Non-pigmented ciliary epithelial cell (primary cell): ENCODE measurements at places on chromosomes 5 and 9.

DNA sequence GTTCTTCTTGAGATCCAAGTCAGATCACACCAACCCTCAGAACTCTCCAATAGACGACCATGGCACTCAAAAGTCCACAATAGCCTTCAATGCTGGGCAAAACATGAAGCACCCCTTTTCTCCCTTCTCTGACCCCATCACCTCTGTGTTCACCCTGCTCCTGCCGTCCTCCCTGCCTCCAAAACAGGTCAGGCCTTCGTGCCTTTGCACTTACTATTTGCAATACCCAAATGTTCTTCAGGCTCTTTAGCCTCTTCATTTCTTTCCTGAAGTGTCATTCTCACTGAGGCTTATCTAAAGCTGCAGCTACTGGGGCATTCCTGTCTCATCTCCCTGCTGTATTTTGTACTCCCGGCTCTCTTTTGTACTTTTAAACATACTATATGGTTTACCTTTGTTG lies 2.0 kb upstream of the ROPN1L start:
- DNase-seq: no peak

DNA sequence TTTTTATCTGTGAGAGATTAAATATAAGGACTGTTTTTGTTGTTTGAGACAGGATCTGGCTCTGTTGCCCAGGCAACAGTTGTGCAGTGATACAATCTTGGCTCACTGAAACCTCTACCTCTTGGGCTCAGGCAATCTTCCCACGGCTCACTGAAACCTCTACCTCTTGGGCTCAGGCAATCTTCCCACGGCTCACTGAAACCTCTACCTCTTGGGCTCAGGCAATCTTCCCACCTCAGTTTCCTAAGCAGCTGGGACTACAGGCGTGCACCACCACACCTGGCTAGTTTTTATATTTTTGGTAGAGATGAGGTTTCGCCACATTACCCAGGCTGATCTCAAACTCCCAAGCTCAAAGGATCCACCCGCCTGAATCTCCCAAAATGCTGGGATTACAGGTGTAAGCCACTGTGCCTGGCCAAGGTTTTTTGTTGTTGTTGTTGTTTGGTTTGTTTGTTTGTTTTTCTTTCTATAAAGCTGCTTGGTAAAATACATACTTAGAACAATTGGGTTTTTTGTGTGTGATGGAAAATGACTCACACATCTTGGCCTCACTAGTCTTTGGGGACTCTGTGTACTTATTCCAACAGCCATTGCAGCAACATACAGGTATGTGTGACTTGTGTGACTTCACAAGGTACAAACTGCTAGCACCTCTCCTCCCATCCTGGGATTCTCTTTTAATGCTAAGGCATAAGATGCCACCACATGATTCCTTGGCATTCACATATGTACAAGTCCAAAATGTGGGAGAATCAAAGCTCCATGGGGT lies 36.5 kb upstream of the RASA1 start:
- DNase-seq: no peak

- DNase-seq: no peak
Measured at GRCh38 chr5:68661237-68661636, 432.6 kb upstream of the SLC30A5 start.

- no peak for DNase-seq
Measured at GRCh38 chr9:133948561-133949485, 43.3 kb downstream of the VAV2 start.

GRCh38 chr5:128905568-128906110 lies 59.6 kb upstream of the SLC27A6 start:
- DNase-seq: peak; percentile 45

- no peak for DNase-seq
Measured at GRCh38 chr5:64505769-64506566, at the start of gene RGS7BP. Gene RGS7BP, plus strand, starts transcription at chr5:64506015. Its CDS starts 610 bp downstream, at chr5:64506625.

DNA sequence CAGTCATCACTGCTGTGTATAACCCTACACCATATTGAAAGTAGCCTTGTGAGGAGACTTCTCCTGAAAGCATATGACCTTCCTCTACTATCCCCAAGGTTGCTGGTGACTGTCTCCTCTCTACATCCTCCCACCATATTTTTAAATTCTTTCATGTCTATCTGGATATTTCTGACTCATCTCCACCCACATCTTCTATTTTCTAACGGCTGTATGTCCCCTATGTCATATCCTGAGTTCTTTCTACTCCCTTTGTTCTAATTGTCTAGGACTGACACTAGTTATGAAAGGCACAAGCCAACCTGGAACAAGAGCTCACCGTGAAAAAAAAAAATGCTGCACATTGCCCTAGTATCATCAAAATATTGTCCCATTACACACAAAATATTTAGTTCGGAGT lies 218.3 kb upstream of the ZNF462 start:
- no peak for DNase-seq

DNA sequence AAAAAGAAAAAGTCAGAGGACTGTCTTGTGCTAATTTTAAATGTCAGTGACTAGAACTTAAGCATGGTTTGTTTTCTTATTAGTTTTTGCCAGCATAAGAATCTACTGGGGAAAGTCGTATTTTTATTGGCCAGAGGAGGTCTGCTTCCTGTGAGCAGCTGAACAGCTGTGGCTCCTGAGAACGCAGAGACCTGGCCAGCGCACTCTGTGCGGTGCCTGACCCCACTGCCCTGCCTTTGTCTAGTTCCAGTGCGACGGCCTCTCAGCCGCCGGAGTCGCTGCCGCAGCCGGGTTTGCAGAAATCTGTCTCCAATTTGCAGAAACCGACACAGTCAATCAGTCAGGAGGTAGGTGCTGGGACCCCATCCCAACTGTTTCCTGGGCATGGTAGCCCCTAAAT lies 42.5 kb downstream of the PRRC2B start:
- DNase-seq: no peak

- no peak for DNase-seq
Measured at GRCh38 chr5:85388770-85389169, 1004.1 kb upstream of the EDIL3 start.

DNA sequence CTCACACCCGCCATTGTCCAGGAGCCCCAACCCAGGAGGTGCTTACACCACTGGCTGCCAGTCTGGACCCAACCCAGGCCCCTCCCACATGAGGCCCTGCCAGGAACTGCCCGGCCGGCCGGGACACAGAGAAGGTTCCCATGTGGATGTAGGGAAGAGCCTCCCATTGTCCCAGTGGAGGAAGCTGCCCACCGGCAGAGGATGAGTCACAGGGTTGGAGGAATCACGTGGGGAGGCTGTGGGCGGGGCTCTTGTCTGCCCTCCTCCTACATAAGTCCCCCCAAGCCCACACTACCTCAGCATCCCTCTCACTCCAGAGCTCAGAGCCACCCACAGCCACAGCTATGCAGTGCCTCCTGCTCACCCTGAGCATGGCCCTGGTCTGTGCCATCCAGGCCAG lies 26.1 kb downstream of the PAEP start:
- DNase-seq: no peak

DNA sequence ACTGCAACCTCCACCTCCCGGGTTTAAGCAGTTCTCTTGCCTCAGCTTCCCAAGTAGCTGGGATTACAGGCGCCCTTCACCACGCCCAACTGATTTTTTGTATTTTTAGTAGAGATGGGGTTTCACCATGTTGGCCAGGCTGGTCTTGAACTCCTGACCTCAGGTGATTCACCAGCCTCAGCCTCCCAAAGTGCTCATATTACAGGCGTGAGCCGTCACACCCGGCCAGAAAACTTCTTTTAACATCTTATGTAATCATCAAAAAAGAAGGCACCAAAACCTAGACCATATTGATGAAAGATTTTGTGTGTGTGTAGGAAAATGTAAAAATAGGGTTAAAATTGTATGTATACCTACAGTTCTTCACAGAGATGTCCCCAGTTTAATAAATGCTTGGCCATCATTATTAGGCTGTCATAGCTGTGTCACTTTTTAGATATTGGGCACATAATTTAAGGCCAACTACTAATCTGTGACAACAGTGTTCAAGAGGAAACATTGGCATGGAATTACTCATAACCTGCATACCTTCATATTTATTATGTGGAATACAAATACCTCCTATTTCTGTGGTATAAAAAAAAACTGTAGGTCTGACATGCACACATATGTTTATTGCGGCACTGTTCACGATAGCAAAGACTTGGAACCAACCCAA lies 44.4 kb downstream of the RAD50 start:
- no peak for DNase-seq

DNA sequence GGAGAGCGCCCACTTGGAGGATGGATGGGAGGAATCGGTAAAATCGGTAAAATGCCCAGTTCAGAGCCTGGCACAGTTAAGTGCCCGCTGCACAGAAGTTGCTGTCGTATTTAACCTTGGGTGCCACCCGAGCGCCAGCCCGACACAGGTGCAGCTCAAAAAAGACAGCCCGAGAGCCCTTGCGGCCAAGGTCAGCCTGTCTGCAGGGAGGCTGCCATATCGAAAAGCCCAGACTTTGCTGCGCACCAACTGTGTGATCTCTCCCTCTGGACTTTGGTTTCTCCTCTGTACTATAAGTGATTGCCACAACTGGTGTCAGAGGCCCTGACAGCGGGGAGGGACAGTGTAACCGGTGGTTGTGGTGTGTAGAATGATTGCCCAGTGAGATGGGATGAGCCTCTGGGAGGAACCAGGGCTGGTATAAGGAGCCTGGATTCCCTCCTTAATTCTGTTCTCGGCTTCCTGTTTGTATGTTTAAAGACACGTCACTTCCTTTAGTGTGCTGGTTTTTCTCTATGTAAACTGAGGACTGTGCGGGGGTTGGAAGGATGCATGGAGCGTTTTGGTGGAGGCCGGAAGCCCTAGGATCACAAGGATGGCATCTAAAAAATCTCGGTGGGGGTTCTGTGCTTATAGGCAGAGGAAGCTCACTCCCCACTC lies 792 bp downstream of the NTMT1 start:
- peak; percentile 77 for DNase-seq

DNA sequence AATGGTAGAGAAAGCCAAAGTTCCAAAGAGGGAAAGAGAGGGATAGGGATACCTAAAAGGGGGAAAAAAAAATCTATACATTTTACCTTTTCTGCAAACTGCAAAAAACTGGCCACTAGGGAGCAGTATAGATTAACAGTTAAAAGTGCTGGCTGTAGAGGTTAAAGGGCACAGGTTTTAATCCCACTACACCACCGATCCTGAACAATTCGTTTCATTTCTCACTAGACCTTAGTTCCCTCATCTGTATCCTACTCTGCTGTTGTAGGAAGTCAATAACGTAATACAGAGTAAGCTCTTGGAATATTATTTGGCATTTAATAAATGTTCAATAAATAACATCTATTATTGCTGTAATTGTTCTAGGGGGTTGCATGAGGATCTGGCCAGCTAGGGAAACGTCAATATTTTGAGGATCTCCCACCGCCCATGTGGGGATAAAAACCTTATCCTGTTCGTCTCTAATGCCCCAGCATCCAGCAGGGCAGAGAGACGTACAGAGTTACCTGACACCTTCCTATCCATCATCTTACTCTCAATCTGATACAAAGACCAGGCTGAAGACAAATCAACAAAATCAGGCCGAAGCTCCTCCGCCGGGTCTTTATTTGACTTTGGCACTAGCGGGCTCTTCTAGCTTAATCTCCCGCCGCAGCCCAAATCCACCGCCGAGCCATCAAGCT lies 757 bp downstream of the CDC26 start:
- no peak for DNase-seq

DNA sequence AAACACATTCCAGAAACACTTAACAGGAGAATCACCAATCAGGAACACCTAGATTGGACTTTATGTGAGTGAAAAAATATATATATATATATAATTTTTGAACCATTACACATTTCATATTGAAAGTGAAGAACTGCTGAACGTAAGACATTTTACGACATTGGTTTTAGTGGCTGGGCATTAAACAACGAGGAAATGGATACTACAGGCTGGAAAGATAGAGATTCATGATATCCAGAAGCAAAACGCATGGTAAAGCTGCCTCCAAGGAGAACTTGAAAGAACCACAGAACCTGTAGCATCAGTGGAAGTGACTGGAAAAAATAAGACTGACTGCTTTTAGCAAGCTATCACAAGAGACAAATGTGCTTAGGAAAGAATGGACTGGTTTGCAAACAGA lies 13.2 kb upstream of the NDUFS4 start:
- DNase-seq: no peak

- DNase-seq: no peak
Measured at GRCh38 chr5:93236807-93237421, 344.1 kb downstream of the NR2F1-AS1 start.

- DNase-seq: no peak
Measured at GRCh38 chr5:173314166-173314952, 13.9 kb downstream of the STC2 start.

GRCh38 chr9:115972843-115973595 lies 180.6 kb upstream of the PAPPA start:
- DNase-seq: no peak
